Vagina (tissue), 2 donors: ENCODE measurements at places on chromosomes 6 and 20.

- no peak for DNase-seq
Observed at GRCh38 chr20:37337208-37337991, 8.5 kb upstream of the SRC start.

DNA sequence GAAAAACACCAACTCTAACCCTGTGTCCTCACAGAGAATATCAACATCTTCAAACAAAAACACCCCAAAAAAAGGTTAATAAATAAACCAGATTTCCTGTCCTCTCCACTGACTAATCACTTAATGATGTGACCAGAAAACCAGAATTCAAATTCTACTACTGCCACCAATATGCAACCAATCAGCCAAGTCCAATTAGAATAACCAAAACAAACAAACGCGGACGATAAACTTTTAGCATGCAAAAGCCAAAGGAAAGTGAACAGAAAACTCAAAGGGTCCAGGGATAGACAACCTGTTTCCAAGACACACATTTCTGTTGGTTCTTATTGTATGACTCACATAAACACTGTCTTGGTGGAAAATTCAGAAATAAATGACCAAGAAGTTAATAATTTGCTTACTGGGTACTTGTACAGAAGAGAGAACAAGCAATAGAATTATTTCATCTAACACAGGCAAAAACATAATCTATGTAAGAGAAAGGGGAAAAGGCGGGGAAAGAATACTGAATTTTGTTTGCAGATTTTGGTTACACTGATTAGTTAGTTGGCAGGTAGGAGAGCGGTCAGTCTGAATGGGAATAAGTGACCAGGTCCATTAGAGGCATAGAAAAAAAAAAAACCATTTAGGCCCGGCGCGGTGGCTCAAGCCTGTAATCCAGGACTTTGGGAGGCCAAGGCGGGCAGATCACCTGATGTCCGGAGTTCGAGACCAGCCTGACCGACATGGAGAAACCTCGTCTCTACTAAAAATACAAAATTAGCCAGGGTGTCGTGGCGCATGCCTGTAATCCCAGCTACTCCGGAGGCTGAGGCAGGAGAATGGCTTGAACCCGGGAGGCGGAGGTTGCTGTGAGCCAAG lies 34.1 kb downstream of the HFE start:
- no peak for DNase-seq

DNA sequence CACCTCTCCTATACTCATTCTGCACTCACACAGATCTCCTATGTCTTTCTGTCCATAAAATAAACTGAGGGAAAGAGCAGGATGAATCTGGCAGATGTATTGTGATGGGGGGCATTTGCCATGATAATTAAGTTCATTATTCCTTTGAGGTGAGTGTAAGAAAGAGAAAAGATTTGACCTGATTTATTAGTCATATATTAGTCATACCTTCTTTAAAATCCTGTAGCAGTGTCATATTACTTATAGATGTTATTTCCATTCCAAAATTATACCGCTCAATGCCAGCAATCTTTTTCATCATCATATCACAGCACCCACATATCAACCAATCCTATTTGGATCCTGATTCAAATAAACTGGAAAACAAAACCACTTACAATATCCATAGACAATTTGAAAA lies 733.3 kb upstream of the SLC35B3 start:
- DNase-seq, result no peak

- no peak for DNase-seq
Observed at GRCh38 chr6:84835340-84835739, 70.9 kb upstream of the TBX18 start.

DNA sequence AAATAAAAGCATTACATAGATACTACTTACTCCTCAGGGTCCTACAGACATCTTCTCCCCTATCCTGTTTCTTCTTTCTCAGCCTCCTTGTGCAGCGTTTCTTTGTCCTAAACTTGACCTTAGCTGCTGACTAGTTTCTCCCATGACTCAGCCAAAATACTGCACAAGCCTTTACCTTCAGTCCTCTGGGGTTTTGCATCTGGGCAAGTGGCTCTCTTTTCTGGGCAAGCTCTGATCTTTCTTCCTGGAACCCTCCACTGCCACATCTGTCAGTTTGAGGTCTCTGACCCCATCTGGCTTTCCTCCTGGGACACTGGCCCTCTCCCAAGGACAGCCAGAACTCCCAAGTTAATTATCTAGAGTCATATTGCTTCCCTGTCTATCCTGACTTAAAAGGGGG lies 838.4 kb downstream of the DHX35 start:
- no peak for DNase-seq

DNA sequence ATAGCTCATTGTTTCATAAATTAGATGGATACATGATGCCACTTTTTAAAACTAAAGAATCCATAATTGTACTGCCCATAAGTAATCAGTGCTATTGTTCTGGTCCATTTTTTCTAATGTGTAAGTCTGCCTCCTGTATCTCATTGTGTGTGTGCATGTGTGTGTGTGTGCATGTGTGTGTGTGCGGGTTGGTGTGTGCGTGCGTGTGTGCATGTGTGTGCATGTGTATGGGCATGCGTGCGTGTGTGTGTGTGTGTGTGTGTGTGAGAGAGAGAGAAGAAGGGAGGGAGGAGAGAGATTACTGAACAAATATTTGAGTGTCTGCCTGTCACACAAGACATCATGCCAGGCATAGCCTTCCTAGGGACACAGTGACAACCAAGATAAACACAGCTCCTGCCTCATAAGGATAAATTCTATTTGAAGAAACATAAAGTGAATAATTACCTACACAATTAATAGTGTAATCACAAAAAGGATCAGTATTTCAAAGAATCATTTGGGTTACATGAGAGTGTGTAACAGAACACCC lies 33.2 kb upstream of the RPS6KA2 start:
- no peak for DNase-seq

DNA sequence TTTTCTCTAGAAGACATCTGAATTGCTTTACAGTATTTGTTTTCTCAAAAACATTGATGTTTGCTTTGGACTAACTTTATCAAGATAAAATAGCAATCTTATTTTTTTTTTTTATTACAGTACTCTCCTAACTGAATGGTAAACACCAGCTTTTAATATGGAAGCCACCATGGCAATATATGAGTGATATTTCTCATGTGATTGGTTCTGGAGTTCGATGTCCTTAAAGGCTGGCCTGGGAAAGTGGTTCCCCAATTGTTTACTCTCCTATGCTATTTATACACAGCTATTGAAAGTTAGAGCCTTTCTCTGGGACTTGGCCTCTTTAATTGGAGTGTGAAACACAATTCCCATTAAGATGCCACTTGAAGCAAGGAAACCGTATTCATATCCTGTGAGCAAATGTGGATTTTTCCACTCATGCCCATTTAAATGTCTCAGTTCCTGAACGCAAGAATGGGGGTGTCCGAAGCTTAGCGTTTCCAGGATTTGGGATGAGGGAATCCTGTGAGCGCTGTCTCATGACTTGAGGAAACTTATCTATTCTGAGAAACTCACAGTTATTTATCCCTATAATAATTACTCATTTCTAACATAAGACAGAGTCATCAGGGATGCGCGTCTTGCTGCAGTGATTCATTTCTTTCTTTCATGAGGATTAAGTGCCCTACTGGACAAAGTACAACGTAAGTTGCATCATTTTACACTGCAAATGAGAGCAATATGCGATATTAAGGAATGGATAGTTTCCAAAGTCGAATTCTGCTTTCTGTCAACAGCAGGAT lies 143.3 kb upstream of the PREP start:
- no peak for DNase-seq
